A375 (cell line): ENCODE measurements at places on chromosomes 7 and 10. TPM values are rescaled to one million over a fixed set of nuclear protein-coding genes. Genes with fewer than 3 reads are reported as not detected.

ZNF316 gene
- total RNA-seq = 23.5 and 25.6 TPM in 2 replicates

AKR1C8 gene
- 0.21 TPM in 1 of 2 replicates, not detected in the other for total RNA-seq

CALML3 gene
- total RNA-seq = not detected in 2 replicates

CRHR2 gene
- total RNA-seq = not detected in 2 replicates

NRCAM gene
- total RNA-seq = 1.8 and 2.7 TPM in 2 replicates

ERCC6 gene
- total RNA-seq = 14.9 and 15.9 TPM in 2 replicates

EIF4H gene
- total RNA-seq = 322 and 335 TPM in 2 replicates

FAM241B gene
- total RNA-seq = 0.24 and 0.30 TPM in 2 replicates

PCGF6 gene
- total RNA-seq = 20.9 and 23.4 TPM in 2 replicates

VSTM4 gene
- not detected in 2 replicates for total RNA-seq

CPEB3 gene
- 0.48 and 0.75 TPM in 2 replicates for total RNA-seq

CNNM1 gene
- total RNA-seq = 0.05 TPM in 1 of 2 replicates, not detected in the other

DRGX gene
- total RNA-seq = not detected in 2 replicates

SVIL gene
- 27.0 and 33.1 TPM in 2 replicates for total RNA-seq

ZCWPW1 gene
- 0.66 and 2.4 TPM in 2 replicates for total RNA-seq

PDLIM1 gene
- total RNA-seq = 11.4 and 11.6 TPM in 2 replicates

THSD7A gene
- total RNA-seq = 0.38 and 0.82 TPM in 2 replicates

TLX1 gene
- not detected in 2 replicates for total RNA-seq

CYP3A4 gene
- total RNA-seq = not detected in 2 replicates

GPR141 gene
- total RNA-seq = not detected in 2 replicates

OGA gene
- 77.4 and 86.6 TPM in 2 replicates for total RNA-seq

VDAC2 gene
- 75.7 and 82.8 TPM in 2 replicates for total RNA-seq

PRSS37 gene
- not detected in 2 replicates for total RNA-seq

CYP2E1 gene
- 4.0 and 6.4 TPM in 2 replicates for total RNA-seq

DYDC1 gene
- not detected in 2 replicates for total RNA-seq

TMEM270 gene
- 0.93 TPM in 1 of 2 replicates, not detected in the other for total RNA-seq

DTX2 gene
- total RNA-seq = 12.4 and 19.7 TPM in 2 replicates

NAT16 gene
- total RNA-seq = 0.05 and 0.11 TPM in 2 replicates

CCL24 gene
- total RNA-seq = not detected in 2 replicates

TCF7L2 gene
- 20.7 and 25.3 TPM in 2 replicates for total RNA-seq

FOXI2 gene
- not detected in 2 replicates for total RNA-seq

NPY gene
- total RNA-seq = 1.1 TPM in 1 of 2 replicates, not detected in the other

CFAP69 gene
- total RNA-seq = 4.8 and 13.1 TPM in 2 replicates

SFMBT2 gene
- 6.1 and 6.2 TPM in 2 replicates for total RNA-seq

GRID1 gene
- total RNA-seq = 0.03 and 0.04 TPM in 2 replicates
